ENCODE measurements at places on chromosomes 3 and 15.
A peak's percentile ranks its signal among the peaks of the same experiment; 100 is the strongest.

GRCh38 chr3:129014148-129014547 is 13.0 kb downstream of the EFCC1 start:
- no peak for DNase-seq

GRCh38 chr3:65960087-65960486 is 78.6 kb downstream of the MAGI1 start:
- DNase-seq: no peak

- no peak for DNase-seq
Observed at GRCh38 chr15:64144565-64145281, 6.8 kb upstream of the SNX22 start.

GRCh38 chr3:98329392-98330124 is 24.1 kb upstream of the OR5K4 start:
- DNase-seq: no peak

GRCh38 chr15:51137880-51138430 is 43.2 kb upstream of the TNFAIP8L3 start:
- DNase-seq: no peak

DNA sequence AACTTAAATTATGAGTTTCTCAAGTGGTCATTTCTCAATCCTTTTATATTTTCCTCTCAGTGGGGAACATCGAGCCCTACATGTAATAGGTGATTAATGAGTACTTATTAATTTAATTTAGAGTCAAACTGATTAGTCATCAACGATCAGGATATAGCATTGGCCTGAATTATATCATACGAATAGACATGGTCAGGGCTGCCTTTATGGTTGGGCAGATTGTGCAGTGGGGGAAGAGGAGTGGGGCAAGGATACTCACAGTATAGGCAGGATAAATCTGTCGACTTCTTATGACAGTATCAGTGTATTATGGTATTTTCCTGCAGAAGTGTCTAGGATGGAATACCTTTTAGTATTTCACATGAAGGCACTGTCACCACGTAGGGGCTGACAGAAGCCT is 27.0 kb downstream of the C2CD4A start:
- no peak for DNase-seq

DNA sequence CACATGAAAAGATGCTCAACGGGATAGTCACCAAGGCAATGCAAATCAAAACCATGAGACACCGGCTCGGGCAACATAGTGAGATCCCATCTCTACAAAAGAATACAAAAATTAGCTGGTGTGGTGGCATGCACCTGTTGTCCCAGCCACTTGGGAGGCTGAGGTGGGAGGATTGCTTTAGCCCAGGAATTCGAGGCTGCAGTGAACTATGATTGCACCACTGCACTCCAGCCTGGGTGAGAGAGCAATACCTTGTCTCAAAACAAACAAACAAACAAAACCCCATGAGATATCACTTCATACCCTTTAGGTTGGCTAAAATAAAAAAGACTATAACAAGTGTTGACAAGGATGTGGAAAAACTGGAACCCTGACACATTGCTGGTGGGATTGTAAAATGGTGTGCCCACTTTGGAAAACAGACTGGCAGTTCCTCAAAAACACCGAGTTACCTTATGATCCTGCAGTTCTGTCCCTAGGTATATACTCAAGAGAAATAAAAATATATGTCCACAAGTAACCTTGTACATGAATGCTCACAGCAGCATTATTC is 3.8 kb upstream of the PPARG start:
- DNase-seq: no peak

- DNase-seq: no peak
Observed at GRCh38 chr3:56624725-56625124, 58.3 kb downstream of the TASOR start.

GRCh38 chr3:80060664-80061063 is 292.9 kb upstream of the ROBO1 start:
- DNase-seq: no peak

GRCh38 chr3:113615976-113616375 is 80.5 kb downstream of the USF3 start:
- DNase-seq: peak; percentile 52

DNA sequence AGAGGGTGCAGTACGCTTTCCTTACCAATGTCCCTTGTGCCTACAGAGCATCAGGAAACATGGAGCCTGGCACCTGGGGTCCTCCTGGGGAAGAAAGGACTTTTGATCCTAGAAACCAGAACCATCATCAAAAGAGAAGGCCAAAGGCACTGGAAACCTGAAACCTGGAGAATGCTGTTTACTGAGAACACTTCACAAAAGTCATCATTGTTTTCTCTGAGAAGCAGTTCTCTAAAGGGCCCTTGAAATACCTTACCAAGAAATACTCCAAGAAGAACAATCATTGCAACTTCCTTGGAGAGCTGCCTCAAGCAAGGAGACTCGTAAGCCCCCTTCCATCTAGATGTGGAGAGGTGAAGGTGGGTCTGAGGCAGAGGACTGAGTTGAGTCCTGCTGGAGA is 66.0 kb downstream of the TLE3 start:
- no peak for DNase-seq

DNA sequence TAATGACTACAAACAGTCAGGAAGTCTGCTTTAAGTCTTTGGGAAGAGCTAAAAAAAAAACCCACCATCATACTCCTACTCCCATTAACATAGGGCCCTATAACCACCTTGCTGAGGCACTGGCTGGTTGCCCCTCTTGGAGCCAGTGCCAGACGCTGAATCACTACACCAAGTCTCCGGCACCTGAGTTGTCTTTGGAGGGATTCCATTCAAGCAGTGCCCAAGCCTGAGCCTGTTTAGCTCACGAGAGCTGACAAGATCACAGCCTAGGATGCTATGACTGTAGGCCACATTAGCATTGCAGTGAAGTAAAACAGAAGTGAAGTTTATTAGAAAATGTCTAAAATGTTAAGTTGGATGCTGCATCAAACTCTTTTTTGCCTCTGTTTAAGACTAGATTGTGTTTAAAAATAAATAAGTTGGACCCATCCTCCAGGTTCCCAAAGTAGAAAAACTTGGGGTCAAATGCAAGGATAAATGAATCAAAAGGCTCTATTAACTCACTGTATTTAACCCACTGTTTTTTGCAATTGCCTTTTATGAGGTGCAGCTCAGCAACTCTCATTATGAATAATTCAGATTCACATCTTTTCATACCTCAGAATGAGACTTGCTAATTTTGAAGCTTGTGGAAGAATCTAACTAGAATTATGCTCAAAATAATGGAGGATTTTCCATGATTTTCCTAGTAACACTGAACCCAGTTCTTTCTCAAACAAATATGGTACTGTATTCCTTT is 461.9 kb downstream of the FOXP1 start:
- DNase-seq: no peak

- DNase-seq: no peak
Observed at GRCh38 chr3:111926266-111926676, 52.6 kb upstream of the ABHD10 start.

DNA sequence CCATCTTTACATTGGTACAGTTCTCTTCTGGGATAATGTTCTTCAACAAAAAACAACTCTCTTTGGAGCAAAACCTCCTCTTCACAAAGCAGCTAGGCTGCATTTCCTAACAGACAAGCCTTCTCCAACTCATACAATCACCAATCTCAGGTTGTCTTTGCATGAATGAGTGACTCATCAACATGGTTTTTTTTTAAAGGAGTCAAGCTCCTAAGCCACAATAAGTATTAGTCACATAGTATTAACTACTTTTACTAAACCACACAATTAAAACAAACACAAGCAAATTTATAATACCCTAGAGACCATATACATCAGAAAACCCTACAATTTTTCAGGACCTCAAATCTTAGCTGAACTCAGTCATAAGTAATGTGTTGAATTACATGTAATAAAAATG is 137.4 kb downstream of the TBC1D5 start:
- no peak for DNase-seq

DNA sequence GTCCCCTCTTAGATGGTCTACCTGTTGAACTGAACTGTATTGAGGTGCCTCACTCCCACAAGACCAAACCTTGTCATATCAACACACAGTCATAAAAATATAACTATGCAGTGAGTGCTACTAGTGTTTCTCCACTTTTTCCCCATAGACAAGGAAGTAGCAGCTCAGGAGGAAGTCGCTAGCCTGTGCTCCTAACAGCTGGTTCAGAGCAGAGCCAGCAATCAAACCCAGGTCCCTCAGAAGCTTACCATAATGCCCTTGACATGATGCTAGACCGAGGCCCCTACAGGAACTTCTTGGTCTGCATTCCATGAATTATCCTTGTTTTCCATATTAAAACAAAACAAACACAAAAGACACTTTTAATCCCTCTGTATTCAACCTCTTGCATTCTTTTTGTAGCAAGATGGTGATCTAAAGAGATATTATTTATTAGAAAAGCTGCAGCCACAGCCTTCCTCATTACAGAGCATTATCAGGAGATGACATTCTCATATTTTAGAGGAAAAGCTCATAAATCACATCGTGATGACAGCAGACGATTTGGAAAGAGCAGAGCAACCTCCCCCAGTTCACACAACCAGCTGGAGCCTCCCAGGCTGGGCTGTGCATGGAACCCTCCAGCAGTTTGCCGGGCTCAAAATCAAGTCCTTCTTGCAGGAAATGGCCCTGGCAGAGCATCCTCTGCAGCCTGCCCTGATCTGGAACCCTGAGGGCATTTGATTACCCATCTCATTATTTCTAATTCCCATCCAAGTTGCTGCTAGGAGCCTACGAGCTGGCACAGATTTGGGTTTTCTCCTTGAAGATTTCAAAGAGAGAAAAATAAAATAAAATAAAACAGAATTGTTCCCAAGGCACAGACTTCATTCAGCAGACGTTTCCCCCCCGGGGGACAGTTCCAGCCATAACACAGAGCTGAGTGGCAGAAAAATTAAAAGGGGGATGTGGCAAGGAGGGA is 118.8 kb downstream of the SRGAP3 start:
- DNase-seq: peak; percentile 45

DNA sequence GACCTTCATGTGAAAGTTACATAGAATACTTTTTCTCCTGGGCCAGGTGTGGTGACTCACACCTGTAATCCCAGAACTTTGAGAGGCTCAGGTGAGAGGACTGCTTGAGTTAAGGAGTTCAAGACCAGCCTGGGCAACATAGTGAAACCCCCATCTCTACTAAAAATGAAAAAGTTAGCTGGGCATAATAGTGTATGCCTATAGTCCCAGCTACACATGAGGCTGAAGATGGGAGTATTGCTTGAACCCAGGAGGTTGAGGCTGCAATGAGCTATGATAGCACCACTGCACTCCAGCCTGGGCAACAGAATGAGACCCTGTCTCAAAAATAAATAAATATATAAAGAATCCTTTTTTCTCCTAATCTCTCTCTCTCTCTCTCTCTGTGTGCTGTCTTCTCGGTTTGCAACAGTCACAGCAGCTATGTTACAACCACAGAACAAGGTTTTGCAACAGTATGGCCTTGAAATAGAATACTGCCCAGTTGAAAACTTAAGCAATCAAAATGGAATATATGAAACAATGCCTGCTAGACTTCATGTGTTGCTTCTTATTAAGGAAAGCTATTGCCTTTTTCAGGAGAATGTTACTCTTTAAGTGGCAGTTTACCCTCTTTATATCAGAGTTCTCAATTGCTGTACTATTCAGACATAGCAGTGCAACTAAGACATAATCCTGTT is 12.3 kb upstream of the DENND4A start:
- DNase-seq: no peak

DNA sequence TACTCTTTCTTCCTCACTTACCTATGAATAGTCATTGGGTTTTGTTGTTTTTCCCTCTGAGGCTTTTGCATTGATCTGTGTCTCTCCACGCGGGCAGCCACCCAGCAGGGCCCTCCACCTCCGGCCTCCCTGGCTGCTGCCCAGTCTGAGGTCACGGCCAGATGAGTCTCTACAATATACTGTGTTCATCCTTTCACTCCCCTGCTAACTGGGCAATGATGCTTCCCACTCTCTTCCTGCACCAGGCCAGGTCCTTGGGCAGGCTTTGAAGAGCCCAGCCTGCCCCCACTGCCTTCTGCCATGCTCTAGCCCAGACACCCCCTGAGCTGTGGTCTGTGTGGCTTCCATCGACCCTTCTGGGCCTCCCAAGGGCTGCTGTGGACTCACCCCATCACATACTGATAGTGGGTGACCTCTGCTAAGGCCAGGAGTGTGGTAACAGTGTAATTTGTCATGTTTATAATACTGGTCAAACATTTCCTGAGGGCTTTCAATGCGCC is 18.0 kb downstream of the PDIA5 start:
- no peak for DNase-seq

DNA sequence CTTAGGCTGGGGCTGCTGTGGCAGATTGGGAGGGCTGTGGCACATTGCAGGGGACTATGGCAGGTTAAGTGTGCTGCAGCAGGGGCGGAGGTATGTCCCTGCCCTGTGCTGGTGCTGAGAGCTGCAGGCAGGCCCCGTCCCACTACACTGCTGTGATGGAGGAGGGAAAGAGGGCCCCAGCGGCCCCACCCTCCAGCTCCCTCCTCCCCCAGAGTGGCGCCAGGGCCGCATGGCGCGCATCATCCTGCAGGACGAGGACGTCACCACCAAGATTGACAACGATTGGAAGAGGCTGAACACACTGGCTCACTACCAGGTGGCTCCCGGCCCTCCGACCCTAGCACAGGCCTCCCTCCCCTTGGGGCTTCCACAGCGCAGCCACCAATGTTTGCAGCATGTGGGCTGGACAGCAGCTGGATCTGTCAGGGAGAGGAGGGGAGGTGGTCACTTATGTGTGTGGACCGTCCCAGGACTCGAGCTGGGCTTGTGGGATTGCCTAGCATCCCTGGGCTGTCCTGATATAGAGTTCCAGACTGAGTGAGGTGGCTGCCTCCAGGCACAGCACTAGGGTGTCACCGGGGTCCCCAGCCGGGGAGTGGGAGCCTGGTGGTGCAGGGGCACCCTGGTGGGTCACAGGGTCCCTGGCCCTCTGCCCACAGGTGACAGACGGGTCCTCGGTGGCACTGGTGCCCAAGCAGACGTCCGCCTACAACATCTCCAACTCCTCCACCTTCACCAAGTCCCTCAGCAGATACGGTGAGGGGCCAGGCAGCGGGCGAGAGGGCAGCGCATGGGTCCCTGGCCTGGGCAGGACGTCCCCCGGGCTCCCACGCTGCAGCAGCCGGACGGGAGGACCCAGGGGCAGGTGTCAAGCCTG is 46.1 kb downstream of the PLXNA1 start:
- DNase-seq: no peak

- DNase-seq: peak; percentile 11
Observed at GRCh38 chr15:69225355-69226022, 65.1 kb downstream of the GLCE start.

GRCh38 chr3:30539772-30540171 is 66.6 kb upstream of the TGFBR2 start:
- DNase-seq: no peak

Measured in NCI-H446 treated with DMSO at 0.1 percent for 48 hours (cell line).